ENCODE measurements at places on chromosomes 5 and 9.

- peak; percentile 94 for DNase-seq
These were observed 89.5 kb upstream of the TTC23L start for GRCh38 chr5:34749431-34749873.

GRCh38 chr9:132791699-132792240, 86.3 kb downstream of the AK8 start:
- no peak for DNase-seq

DNA sequence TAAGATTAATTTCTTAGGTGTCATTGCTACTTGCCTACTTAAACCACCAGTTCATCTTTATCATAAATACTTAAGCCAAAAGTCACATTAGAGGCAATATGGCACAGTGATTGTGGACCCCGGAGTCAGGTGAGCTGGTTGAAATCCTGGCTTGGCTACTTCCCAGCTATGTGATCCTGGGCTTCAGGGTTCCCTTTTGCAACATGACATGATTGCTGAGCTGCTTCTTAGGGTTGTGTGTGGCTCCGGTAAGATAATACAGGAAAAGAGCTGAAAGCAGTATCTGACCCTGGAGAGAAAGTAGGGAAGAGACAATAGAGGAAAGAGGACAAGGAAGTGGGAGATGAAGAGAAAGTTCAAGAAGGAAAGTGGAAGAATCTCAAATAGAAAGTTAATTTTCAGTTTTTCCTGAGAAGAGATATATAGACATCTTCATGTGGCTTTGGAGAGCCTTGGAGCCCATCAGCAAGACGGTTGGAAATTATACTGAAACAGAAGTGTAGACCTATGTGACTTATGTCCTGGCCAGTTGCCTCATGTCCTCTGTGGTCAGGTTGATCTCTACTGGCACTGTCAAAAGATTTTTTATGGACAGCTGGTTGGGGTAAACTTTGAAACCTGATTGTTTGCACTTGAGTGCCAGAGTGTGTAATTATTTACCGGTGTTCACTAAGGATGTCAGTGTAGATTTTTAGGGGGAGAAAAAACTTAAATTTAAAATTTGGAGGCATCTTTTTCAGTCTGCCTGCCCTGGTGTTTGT, 93.2 kb downstream of the GHR start:
- DNase-seq = no peak

DNA sequence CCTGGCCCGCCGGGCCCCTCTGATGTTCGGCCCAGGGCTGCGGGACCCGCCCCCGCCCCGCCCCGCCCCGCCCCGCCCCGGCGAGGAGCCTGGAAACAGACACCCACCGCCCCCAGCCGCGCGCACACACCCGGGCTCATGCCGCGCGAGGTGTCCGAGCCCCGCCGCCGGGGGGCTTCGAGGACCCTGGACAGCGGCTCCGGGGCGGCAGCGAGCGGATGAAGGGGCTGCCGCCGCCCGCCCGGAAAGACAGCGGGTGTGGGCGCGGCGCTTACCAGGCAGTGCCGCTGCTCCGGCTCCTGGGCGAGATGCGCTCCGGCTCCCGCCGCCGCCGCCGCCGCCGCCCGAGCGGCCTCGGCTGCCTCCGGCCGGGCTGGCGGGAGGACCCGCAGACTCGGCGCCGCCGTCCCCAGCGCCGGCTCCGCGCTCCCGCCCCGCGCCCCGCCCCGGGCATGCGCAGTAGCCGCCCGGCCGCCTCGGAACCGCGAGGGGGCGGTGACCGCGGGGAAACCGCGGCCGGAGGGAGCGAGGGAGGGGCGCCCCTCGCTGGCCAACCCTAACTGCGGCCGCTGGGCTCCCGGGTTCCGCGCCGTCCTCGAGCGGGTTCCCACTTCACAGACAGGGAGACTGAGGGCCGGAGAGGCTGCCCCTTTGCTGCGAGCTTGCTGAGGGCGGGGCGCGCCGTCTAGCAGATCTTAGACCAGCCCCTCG, at the start of gene GPRIN1:
Gene GPRIN1, minus strand, starts transcription at position 433 of the 711 bp plus-strand sequence. CDS start 10,322 bp downstream, outside the sequence.
- no peak for DNase-seq

- no peak for DNase-seq
These were observed 91.9 kb upstream of the STC2 start for GRCh38 chr5:173420108-173420507.

- DNase-seq = no peak
These were observed 93.6 kb upstream of the PITX1 start for GRCh38 chr5:135127439-135128240.

- no peak for DNase-seq
These were observed 1.9 kb downstream of the STOM start for GRCh38 chr9:121368138-121368522.

DNA sequence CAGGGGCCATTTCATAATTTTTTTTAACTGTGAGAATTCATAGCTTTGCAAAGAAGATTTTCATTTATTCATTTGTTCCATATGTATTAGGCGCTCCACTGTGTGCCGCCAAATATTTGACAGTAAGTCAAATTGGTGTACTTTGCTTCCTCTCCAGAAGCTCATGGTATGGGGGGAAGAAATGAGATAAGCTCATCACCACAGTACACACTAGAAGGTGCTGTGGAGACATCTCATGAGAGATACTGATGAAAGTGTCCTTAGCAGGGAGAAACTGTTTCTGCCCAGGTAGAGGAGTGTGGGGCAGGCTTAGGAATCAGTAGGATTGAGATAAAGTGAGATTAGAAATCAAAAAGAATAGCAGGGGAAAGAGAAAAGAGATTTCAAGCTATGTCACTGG, 136.2 kb downstream of the CDH6 start:
- no peak for DNase-seq

- no peak for DNase-seq
These were observed 77.1 kb upstream of the ADAMTS2 start for GRCh38 chr5:179422213-179422855.

DNA sequence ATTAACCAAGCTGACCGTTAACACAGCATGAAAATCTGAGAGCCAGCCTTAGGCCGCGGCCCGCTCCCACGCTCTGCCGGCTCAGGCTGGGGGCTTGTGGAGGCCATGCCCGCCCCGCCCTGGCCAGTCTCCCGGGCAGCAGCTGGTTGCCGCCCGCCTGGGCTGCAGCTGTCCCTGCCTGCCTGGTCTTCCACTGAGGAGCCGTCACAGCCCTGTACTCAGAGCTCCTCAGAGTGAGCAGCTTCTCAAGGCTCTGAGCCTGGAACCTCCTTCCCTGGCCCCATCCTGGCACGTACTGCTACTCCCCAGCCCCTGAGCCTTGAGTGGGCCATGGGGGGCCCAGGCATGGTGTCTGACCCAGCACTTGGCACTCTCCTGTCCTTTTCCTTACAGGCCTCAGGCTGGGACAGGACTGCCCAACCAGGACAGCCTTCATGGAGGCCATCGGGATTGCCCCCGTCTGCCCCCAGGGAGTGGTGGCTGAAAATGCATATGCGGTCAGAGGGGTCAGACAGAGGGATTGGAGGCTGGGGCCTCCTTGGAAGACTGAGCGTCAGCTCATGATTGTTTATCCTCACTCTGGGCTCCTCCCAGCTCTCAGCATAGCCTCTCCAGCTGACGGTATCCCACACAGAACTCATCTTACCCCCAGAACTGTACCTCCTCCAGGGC, 11.9 kb downstream of the FGFR4 start:
- DNase-seq = no peak

GRCh38 chr5:98464737-98465330, 308.6 kb upstream of the RGMB start:
- no peak for DNase-seq

- no peak for DNase-seq
These were observed 17.0 kb downstream of the BICD2 start for GRCh38 chr9:92747459-92748232.

GRCh38 chr5:19900269-19900668, 87.7 kb downstream of the CDH18 start:
- no peak for DNase-seq

GRCh38 chr9:122812736-122813135, 12.8 kb downstream of the OR1K1 start:
- DNase-seq = no peak

GRCh38 chr5:143396353-143396940, 7.0 kb downstream of the NR3C1 start:
- DNase-seq = no peak

DNA sequence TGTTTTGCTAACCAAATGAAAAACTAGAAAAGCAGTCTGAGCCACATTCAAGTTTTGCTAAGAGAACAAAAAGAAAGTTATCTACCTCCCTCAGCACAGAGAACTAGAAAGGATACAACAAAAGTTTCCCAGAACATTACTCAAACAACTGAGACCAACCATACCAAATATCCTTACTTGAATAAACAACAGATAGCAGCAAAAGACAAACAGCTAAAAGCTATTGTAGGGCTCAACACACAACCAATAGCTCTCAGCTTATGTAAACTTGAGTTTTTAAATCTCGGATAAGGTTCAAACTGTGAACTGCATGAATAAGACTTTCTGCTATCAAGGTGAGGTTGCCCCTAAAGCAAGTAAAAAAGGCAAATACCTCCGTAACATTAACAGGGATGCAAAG, 3.5 kb downstream of the EPB41L4A start:
- DNase-seq = no peak

GRCh38 chr9:6354072-6354686, 26.0 kb downstream of the TPD52L3 start:
- peak; percentile 32 for DNase-seq

- no peak for DNase-seq
These were observed 94.5 kb downstream of the GRIA1 start for GRCh38 chr5:153584960-153585359.

DNA sequence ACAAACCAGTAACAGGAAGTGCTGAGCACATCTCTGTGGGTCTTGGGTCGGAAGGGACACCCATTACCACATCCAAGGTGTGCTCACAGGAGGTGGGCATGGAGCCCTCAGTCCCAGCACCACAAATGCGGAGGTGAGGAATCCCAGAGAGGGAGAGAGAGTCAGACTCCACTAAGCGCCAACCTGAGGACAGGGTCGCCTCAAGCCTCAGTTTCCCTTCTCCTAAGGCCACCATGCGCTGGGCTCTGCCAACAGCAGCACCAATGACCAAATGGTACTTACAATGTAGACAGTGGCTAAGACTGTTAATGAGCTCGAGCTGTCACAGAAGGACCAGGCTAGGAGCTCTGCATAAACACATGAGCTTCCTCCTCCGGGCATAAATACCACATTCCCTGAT, 43.1 kb downstream of the BICD2 start:
- no peak for DNase-seq
